Sigmoid colon (tissue), 7 donors: ENCODE measurements at places on chromosomes 11 and 22. TPM values are rescaled to one million over a fixed set of nuclear protein-coding genes. Genes with fewer than 3 reads are reported as not detected.

- H3K27me3 ChIP-seq, result no peaks in the 10 kb centered on the region
- no peak for DNase-seq
- H3K27ac ChIP-seq, result no peak overlapping the region
- H3K4me3 ChIP-seq, result no peak overlapping the region
- H3K4me1 ChIP-seq, result peaks cover 14% of the 10 kb centered on the region
Measured at GRCh38 chr11:122141725-122142124, 25.7 kb upstream of the BLID start.

GRCh38 chr11:45156201-45156600 lies 9.8 kb downstream of the PRDM11 start:
- peak overlapping the region; percentile 82 for H3K27ac ChIP-seq
- no peak overlapping the region for H3K4me3 ChIP-seq
- peak; percentile 63 for DNase-seq
- H3K36me3 ChIP-seq, result no peaks in the 10 kb centered on the region
- no peaks in the 10 kb centered on the region for H3K27me3 ChIP-seq
- peaks cover 51% of the 10 kb centered on the region for H3K4me1 ChIP-seq

DNA sequence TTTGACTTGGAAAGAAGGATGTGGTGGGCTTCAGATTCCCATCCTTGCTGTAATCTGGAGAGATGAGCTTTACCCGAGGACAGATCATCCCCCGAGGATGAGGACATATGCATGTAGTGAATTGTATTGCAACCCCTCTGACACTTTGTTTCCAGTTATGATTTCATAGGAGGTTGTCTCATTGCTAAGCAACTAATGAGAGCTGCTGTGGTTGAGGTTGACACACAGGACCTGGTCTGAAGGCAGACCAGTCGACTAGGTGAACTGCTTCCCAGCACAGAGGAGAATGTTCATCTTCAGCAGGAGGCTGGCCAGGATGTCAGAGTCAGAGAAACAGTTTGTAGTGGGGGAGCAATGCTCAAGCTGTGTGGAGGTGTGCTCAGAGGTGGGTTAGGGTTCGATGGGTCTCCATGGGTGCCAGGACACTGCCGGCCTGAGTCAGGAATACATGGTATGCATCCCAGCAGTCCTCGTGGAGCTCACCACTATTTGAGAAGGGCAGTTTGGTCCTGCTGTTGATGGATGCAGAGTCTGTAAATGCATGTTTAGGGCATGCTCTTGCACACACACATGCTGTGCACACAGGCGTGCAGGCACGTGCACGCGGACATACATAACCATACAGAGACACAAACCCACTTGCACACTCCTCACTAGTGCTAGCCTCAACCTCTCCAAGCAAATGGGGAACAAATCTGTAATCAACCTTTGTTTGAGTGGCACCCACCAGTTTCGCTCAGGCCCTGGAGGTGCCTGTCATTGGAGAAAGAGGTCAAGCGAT lies 153.7 kb downstream of the TBC1D22A start:
- H3K27ac ChIP-seq, result no peak overlapping the region
- peaks cover 4% of the 10 kb centered on the region for H3K36me3 ChIP-seq
- H3K4me1 ChIP-seq, result no peaks in the 10 kb centered on the region
- no peak overlapping the region for H3K4me3 ChIP-seq

- no peaks in the 10 kb centered on the region for H3K4me1 ChIP-seq
- no peaks in the 10 kb centered on the region for H3K36me3 ChIP-seq
- no peaks in the 10 kb centered on the region for H3K27me3 ChIP-seq
- no peak overlapping the region for H3K4me3 ChIP-seq
- no peak for DNase-seq
Measured at GRCh38 chr11:60993615-60994014, 22.1 kb downstream of the CD6 start.

DNA sequence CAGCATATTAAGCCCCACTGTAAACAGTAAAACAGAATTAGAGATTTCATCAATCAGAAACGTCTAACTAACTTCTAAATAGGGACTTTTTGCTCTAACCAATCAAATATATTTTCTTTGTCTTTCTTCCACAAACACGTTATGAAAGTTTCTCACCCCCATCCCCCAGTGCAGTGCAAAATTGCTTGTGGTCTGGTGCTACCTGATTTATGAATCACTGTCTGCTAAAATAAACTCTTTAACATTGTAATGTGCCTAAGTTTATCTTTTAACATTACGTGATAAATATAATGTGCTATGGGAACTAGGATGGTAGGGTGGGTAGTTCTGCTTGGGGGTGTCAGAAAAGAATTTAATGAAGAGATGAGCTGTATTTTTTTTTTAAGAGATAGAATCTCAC lies 47.3 kb upstream of the SLC5A1 start:
- H3K27ac ChIP-seq, result no peak overlapping the region
- no peak overlapping the region for H3K4me3 ChIP-seq
- H3K4me1 ChIP-seq, result no peaks in the 10 kb centered on the region
- no peaks in the 10 kb centered on the region for H3K27me3 ChIP-seq

GRCh38 chr11:23577296-23577695 lies 717.0 kb upstream of the CCDC179 start:
- H3K36me3 ChIP-seq, result no peaks in the 10 kb centered on the region
- no peak overlapping the region for H3K4me3 ChIP-seq
- no peak for DNase-seq
- no peaks in the 10 kb centered on the region for H3K4me1 ChIP-seq
- no peak overlapping the region for H3K27ac ChIP-seq

DNA sequence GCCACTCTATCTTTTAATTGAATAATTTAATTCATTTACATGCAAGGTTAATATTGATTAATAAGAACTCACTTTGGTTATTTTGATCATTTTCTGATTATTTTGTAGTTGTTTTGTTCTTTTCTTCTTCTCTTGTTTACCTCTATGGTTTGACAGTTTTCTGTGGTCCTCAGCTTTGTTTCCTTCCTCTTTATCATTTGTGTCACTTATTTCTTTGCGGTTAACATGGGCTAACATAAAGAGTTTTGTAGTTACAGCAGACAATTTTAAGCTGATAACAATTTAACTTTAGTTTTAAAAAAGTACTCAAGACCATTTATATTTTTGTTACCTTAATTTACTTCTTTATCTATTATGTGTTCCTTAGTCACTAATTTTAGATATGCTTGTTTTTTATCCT lies 1032.8 kb upstream of the RAG2 start:
- H3K4me1 ChIP-seq, result no peaks in the 10 kb centered on the region
- H3K27me3 ChIP-seq, result no peaks in the 10 kb centered on the region
- no peaks in the 10 kb centered on the region for H3K36me3 ChIP-seq
- no peak for DNase-seq

DNA sequence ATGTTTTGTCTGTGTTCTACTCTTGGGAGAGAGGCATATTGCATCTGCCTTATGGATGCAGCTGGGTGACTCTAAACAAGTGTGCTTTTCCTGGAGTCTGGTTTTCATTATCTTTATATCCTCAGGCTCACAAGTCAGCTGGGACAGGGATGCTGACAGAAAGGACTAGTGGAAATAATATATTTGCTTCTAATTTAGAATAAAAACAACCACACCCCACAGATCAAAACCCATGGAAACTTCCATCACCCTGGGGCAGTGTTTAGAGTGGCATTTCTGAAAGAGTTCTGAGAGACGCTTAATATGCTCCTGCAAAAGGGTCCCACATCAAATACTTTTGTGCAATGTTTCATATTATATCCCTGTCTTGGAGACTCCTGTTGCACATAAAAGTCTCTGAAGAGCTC lies 20.8 kb downstream of the KCNE3 start:
- DNase-seq, result no peak
- peaks cover 10% of the 10 kb centered on the region for H3K4me1 ChIP-seq
- no peaks in the 10 kb centered on the region for H3K27me3 ChIP-seq
- H3K36me3 ChIP-seq, result no peaks in the 10 kb centered on the region

DNA sequence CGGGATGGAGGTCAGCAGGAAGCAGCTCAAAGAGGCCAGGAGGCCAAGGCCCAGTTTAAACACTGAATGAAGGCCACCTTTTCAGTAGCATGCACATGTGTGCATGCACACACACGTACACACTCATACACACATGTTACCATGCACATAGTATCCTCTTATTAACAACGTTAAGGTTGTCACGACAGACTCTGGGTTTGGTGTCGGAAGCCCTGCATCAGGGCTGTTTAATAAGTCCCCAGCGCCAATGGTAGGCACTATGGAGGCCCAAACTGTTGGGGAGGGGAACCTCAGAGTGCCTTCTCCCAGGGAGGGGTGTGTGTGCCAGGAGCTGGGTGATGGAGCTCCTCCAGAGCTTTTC lies 39.5 kb upstream of the ADA2 start:
- no peak for DNase-seq
- no peaks in the 10 kb centered on the region for H3K36me3 ChIP-seq
- H3K27ac ChIP-seq, result no peak overlapping the region
- H3K4me1 ChIP-seq, result no peaks in the 10 kb centered on the region
- no peaks in the 10 kb centered on the region for H3K27me3 ChIP-seq

DNA sequence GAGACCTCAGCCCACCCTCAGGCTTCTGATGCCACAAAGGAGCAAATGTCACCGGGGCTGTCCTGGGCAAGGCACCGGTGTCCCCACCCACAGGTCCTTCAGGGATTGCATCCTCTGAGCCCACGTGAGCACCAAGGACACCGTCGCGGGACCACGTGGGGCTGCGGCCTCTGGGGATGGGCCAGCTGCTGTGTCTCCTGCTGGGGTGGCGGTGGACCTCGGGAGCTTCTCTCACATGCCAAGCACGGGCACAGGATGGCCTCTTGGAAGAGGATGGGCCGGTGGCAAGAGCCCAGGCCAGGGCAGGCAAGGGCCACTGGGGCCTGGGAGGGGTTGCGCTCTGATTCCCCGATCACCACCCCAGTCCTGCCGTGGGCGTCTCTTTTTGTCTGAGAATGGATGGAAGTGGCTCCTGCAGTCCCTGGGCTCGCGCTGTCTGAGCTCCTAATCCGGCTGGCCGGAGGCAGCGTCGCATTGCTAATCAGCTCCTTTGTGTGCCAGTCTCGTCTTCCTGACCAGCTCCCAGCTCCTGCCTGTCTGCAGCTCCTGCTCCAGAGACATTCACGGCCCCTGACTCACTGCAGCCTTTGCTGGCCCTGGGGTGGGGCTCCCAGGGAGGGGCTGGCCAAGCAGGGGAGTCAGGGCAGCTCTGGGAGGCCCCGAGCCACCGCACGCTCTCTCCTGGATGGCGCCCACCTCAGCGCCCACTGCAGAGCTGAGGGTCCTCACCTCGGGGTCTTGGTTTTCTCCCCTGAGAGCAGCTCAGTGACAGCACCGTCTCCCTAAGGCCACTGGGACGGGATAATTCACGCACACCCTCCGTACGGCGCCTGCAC lies 146.7 kb downstream of the CTTN start:
- H3K4me3 ChIP-seq, result no peak overlapping the region
- DNase-seq, result no peak
- H3K27me3 ChIP-seq, result no peaks in the 10 kb centered on the region
- H3K36me3 ChIP-seq, result no peaks in the 10 kb centered on the region

DNA sequence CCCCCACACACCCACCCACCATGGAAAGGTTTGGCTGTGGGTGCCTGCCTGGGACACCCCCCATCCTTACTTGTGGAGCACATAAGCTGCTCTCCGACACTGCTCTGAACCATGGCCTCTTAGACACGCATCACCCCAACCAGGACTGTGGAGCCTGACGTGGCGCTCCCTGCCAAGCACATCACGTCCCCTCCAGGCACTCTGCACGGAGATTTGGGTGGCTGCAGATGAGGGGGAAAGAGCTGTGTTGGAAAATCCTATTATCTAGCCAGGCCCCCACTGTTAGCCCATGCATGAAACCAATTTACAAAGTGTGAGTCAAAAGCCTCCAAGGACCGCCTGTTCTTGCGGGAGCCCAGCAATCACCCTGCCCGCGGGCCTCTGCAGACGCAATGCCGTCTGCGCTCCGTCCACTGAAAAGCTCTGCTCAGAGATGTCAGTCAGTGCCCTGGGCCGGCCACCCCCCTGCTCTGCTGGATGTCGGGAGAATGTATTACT lies 163.4 kb upstream of the NECTIN1 start:
- DNase-seq, result no peak
- H3K27me3 ChIP-seq, result peaks cover 4% of the 10 kb centered on the region
- H3K4me1 ChIP-seq, result no peaks in the 10 kb centered on the region
- H3K36me3 ChIP-seq, result no peaks in the 10 kb centered on the region
- no peak overlapping the region for H3K27ac ChIP-seq

GRCh38 chr11:59426361-59427067 lies at the start of gene OR5A2:
TSS of gene OR5A2 (minus strand) at chr11:59426413. CDS start at chr11:59422953, 3,460 bp downstream.
- no peak within 1 kb of the TSS for H3K27ac ChIP-seq
- H3K27me3 ChIP-seq, result no peaks in the 10 kb centered on the region

- no peak for DNase-seq
- H3K36me3 ChIP-seq, result no peaks in the 10 kb centered on the region
- H3K4me3 ChIP-seq, result no peak overlapping the region
- peaks cover 28% of the 10 kb centered on the region for H3K4me1 ChIP-seq
- no peaks in the 10 kb centered on the region for H3K27me3 ChIP-seq
Measured at GRCh38 chr11:77406396-77406795, 67.5 kb downstream of the PAK1 start.

DNA sequence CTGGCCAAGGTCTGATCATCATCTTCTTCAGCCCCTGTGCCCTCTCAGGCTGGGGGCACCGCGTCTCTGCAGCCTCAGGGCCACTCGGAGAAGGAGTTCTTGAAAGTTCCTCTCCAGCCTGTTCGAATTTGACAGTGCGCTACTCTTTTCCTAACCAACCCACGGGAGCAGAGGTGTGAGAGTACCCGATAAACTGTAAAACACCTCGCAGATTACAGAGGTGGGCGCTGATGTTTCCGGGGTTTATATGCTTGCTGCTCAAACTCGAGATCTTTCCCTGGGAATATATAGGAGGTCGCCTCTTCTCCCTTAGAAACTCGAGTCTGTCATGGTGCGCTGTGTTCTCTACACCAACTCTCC lies 515 bp downstream of the CTR9 start:
- no peaks in the 10 kb centered on the region for H3K4me1 ChIP-seq
- no peaks in the 10 kb centered on the region for H3K27me3 ChIP-seq
- peak overlapping the region; percentile 92 for H3K27ac ChIP-seq
- DNase-seq, result no peak
- peaks cover 36% of the 10 kb centered on the region for H3K36me3 ChIP-seq
- H3K4me3 ChIP-seq, result peak overlapping the region; percentile 93

GRCh38 chr22:40240686-40241085 lies 63.0 kb downstream of the TNRC6B start:
- H3K4me3 ChIP-seq, result no peak overlapping the region
- no peak for DNase-seq
- H3K4me1 ChIP-seq, result peaks cover 31% of the 10 kb centered on the region
- no peaks in the 10 kb centered on the region for H3K27me3 ChIP-seq
- no peak overlapping the region for H3K27ac ChIP-seq
- no peaks in the 10 kb centered on the region for H3K36me3 ChIP-seq

GRCh38 chr11:128711136-128711535 lies 17.3 kb downstream of the FLI1 start:
- H3K27me3 ChIP-seq, result no peaks in the 10 kb centered on the region
- H3K4me1 ChIP-seq, result peaks cover 17% of the 10 kb centered on the region
- DNase-seq, result no peak

GRCh38 chr11:78564490-78565467 lies 9.9 kb downstream of the NARS2 start:
- no peak overlapping the region for H3K4me3 ChIP-seq
- no peak overlapping the region for H3K27ac ChIP-seq
- H3K4me1 ChIP-seq, result peaks cover 17% of the 10 kb centered on the region
- H3K36me3 ChIP-seq, result no peaks in the 10 kb centered on the region
- no peaks in the 10 kb centered on the region for H3K27me3 ChIP-seq

The RELT gene
- total RNA-seq, result 0.82 TPM

The CCDC87 gene
- total RNA-seq, result 0.71 TPM

The ATP6V1E1 gene
- 131 TPM for total RNA-seq

The HEPHL1 gene
- not detected for total RNA-seq

The SLC22A12 gene
- not detected for total RNA-seq

The CD248 gene
- 20.0 TPM for total RNA-seq

The SLC22A6 gene
- total RNA-seq, result not detected

The MOGAT2 gene
- not detected for total RNA-seq

The BUD13 gene
- 18.7 TPM for total RNA-seq
